Muscle of arm (tissue), 14 donors: ENCODE measurements at places on chromosomes 5 and 9. TPM values are rescaled to one million over a fixed set of nuclear protein-coding genes. Genes with fewer than 3 reads are reported as not detected.
A peak's percentile ranks its signal among the peaks of the same experiment; 100 is the strongest.

DNA sequence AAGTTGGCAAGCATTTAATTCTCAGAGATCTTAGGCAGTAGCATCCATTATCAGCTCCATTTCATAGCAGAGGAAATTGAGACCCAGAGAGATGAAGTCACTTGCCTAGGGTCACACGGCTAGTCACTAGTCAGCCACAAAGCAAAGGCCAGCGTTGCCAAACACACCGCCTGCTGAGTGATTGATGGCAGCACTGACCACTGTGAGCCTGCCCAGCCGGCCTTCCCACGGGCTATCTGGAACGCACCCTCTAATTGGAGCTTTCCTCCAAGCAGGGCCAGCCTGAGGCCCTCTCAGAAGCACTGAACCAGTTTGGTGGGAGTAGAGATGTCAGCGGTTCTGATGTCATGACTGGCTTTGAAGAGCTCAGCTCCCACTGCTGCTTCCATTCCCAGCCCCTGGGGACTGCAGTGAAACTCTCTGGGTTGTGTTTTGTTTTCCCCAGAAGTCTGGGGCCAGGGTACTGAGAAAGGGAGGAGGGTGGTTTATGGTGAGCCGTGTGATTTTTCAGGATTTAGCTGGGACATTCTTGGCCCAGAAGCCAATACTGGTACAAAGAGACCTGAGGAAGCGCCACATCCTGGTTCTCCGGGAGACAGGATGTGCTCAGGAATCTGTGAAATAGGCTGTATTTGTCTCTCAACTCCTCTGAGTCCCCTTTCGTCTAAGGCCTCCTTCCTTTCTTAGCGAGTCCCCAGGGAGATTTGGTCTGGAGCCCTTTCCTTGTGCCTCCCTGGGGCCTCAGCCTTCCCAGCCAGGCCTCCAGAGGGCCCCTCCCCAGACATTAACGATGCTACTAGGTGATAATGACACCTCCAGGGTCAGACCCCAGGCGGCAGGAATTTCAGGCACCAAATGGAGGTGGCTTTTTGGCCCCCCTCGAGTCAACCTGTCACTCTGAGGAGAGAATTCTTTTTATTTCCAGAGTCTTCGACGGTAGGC, 44.5 kb downstream of the SPRY4 start:
- DNase-seq: no peak

DNA sequence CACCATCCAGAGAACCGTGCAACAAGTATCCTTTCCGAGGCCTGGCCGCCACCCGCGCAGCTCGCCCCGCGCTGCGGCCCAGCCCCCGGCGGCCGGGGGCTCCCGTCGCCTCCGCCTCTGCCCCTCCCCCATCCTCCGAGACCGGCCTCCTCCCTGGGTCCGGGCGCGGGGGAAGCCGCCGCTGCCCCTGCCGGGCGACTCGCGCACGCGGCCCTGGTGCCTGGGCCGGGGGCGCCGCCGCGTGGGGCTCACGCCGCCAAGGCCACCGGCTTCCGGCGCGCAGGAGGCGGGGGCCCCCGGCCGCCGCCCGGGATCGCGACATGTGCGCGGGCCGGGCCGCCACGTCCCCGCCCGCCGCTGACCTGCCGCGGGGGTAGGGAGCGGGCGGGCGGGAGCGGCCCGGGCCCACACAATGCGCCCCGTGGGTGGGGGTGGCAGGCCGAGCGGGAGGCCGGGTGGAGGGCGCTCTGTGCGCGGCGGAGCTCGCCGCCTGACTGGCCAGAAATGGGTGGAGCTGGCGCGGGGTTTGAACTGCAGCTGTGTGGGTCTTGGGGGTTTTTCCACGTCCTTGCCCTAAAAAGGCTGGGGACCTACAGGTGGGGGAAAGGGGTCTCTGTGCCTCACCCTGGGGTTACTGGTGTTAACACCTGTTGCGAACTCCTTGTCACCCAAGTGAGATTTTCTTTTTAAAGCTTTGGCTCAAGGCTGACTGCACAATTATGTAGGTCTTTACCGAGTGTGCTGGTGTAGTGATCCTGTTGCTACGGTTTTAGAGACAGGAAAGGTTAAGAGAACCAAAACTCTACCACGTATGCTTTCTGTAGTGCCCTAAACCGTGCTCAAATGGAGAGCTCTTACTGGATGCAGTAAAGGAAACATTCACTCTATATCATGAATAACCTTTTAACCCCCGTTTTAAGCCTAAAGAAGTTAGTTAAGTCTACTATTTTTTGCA, 32.3 kb downstream of the TNPO1 start:
- DNase-seq: peak; percentile 50

- no peak for DNase-seq
Observed at GRCh38 chr5:143635888-143636287, 176.1 kb upstream of the HMHB1 start.

P4HA2 gene
- polyA plus RNA-seq: 87.0 TPM

PCDHB11 gene
- polyA plus RNA-seq: 3.1 TPM

PDCD1LG2 gene
- polyA plus RNA-seq: 3.0 TPM
